ENCODE measurements at places on chromosomes 12 and 14.

DNA sequence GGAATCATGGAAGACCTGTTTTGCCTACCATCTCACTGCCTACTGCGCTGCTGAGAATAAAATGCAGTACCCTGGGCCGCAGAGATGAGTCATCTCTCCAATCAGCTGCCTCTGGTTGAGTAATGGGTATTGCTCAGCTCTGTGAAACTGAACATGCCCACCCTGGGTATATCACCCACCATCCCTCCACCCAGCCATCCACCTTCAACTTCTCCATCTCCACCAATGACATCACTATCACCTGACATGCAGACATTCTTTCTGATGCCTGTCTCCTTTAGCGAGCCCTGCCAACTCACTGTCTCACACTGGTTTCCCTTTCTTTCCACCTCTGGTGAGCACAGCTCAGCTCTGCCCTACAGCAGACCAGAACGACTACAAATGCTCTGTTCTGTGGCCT lies 33.6 kb downstream of the E2F7 start:
- no peak for DNase-seq

GRCh38 chr12:82740129-82741000 lies 53.7 kb downstream of the TMTC2 start:
- DNase-seq = no peak

DNA sequence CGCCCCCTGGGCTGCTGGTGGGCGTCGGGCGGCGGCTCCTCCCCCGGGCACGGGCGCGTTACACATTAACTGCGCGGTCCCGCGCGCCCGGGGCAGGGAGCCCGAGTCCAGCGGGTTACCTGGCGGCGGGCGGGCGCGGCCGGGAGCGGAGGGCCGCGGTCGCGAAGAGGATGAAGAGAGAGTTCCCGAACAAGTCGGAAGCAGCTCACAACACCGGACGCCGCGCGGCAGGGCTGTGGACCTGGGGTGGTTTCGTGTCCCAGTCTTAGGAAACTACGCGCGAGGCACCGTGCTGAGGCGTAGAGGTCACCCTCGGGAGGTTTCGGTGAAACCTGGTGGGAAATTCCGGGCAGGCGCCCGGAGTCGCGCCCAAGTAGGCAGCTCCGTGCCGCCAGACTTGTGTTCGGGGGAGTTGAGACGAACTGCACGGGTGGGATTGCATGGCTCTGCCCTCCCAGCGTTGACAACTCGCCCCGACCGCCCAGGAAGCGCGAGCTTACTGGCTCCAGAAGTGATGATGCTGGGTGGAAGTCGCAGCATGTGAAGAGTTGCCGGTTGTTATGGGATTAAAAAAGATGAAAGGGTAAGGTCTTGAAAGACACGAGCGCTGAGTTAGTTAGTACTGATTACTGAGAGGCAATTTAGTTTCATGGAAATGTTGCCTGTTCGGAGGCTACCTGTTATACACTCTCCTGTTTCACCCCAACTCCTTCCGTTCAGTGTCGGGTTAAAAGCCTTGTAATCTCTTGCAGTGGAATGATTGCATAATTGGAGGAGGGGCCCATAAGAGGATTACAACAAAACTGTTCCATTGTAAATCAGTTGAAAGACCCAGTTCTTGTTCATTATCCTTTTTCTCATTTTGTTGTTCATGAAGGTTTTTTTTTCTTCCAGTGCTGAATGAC lies 879 bp downstream of the RAB3IP start:
- DNase-seq = peak; percentile 63

DNA sequence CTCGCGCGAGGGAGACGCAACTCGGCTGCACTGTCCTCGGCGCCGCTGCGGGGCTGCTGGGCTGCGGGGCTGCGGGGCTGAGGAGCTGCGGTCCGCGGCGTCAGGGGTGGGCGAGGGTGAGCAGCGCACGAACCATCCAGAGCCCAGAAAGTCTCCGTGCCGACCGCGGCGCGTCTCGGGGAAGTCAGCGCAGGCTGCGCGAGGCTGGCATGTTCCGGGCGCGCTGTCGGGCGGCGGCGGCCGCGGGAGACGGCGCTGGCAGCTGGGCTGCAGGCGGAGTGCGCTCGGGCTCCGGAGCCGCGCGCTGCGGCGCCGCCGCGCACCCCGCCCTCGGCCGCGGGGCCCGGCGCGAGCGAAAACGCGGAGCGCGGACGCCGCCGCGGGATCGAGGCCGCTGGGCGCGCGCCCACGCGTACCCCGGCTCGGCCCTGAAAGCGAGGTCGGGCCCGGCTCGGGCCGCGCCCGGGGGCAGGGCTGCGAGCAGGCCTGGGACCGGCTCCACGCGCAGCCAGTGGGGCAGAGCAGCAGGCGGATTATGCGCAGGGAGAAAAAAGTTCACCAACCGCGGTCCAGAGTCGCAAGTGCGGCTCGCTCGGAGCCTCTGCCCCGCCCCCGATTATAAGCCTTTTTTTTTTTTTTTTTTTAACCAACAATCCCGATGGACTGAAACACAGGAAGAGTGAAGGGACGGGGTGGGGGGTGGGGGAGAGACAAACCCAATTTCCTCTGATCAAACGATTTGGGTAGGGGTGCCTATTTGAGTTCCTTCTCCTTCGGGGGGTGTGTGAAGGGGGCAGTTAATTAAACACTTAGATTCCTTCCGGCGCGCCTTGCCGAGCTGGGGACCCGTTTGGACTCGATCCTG lies at the start of gene PRICKLE1:
PRICKLE1 (minus strand) TSS at position 282 of the 865 bp plus-strand sequence. CDS start 117,230 bp downstream, outside the sequence.
- DNase-seq = no peak

DNA sequence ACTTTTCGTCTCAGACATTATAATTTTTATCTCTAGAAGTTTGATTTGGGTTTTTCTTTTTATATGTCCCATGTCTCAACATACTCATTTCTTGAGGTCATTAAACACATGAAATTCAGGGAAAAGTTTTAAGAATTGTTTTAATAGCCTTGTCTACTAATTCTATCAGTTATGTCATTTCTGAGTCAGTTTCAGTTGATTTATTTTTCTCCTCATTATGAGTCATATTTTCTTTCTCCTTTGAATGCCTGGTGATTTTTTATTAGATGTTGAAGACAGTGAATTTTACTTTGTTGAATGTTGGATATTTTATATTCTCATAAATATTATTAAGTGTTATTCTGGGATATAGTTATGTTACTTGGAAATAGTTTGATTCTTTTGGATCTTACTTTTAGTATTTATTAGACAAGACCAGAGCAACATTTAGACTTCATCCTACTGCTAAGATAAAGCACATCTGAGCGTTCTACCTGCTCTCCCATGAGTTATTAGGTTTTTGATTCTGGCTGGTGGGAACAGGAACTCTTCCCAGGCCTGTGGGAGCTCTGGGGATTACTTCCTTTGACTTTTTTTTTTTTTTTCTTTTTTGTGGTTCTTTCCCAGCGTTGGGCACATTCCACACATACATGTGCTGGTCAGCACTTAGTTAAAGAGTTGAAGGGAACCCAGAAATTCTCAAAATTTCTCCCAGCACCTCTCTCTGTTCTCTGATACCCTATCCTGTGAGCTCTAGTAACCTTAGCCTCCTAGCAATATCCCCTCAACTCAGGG lies 1157.7 kb downstream of the BCL11B start:
- no peak for DNase-seq

DNA sequence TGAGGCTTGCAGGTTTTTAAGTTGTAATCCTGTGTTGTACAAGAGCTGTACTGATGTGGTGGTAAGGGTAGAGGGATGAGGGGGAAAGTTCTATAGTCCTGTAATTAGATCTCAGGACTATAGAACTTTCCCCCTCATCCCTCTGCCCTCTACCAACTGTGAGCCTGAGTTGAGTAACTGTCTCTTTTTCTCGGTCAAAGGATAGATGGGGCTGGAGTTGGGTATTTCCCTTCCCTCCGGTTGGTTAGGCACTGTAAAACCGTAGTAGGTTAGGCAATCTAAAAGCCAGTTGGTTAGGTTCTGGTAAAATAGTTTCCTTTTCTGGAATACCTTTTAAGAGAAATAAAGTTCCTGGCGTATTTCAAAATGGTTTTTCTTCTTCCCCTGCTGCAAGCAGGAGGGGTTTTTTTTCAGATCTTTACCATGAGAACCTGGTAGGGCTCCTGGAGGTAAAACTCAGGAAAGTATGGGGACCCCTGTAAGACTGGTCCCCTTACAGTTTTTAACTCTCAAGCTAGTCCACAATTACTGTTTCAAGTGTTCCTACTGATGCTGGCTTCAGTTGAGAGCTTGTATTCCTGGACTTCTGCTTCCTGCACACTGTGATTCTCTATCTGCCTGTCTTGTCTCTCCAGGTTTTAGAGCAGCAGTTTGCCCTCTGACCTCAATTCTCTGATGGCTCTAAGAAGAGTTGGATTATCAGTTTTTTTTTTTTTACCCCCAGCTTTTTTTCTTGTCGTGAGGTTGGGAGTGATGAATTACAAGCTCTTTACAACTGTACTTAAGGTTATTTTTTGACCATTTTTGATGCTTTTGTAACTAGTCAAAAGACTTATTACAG lies 58.7 kb downstream of the FUT8 start:
- no peak for DNase-seq

DNA sequence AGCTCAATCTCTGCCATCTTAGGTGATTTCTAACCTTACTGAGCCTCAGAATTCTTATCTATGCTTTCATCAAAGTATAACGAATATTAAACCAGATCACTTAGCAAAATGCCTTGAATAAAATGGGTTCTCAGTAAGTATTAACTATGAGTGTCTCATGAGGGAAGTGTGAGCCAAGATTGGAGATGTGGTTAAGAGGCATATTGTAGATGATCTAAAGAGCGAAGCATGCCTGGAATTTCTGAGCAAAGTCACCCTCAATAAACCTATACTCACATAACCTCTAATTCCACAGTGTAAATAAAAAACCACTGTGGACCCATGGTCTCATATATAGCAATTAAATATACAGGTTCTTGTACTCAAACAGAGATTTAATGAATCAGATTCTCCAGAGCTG lies 193.1 kb upstream of the FSCB start:
- no peak for DNase-seq

DNA sequence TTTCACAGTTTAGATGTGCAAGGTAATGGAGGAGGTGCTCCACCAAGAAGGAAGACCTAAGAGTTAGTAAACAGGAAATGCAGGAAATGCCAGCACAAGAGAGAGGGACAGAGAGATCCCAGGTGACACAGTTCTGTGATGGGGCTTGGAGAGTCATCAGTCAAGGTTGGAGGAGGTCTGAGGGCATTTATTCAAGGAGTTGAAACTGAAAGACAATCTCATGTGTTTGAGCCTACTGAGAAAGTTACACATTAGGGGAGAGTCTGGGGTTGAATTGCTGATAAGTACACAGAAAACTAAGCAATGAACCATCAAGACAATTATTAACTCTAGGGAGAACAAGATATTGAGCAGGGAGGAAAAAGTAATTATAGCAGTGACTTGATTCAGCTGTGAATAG lies 138.5 kb downstream of the ANO6 start:
- no peak for DNase-seq

GRCh38 chr12:76060111-76060510 lies 24.4 kb downstream of the NAP1L1 start:
- DNase-seq = no peak

DNA sequence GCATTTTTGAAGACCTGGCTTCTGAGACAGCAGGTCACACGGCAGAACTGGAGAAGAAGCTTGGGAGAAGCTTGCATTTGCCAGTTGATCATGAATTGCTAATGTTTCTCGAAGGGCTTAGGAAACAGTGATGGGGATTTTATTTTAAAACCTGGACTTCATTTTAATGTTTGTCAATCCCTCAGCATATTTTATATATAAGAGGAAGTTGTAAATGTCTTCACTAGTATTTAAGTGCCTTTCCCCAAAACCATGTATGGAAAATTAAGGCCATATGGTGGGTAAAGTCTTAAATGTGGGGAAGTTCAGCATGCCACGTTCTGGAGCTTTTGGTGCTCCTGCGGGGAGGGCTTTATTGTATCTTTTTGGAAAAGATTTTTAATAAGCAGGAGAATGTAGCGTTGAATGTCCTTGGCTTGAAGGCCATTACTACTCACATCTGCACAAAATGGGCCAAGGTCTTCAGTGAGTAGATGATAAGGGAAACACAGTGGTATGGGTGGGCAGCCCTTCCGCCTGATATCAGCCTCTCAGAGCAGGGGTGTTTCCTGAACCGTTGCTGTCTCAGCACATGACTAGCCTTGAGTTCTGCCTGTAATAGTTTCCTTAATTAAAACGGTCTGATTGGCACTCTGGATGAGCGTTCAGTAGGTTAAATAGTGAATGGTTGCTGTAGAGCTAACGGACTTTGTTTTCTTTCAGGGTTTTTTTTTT lies 511.4 kb downstream of the PCNX1 start:
- no peak for DNase-seq

GRCh38 chr12:7142056-7142644 lies 12.0 kb downstream of the CLSTN3 start:
- peak; percentile 13 for DNase-seq

- no peak for DNase-seq
These were observed 15.4 kb downstream of the TRIM9 start for GRCh38 chr14:51079489-51079888.

GRCh38 chr14:65566820-65567522 lies 154.4 kb downstream of the FUT8 start:
- no peak for DNase-seq

GRCh38 chr12:12432364-12432763 lies 75.5 kb downstream of the BORCS5 start:
- DNase-seq = no peak

GRCh38 chr12:117452112-117452511 lies 90.7 kb upstream of the NOS1 start:
- no peak for DNase-seq

GRCh38 chr14:106215229-106215628 lies 688.8 kb downstream of the TMEM121 start:
- DNase-seq = no peak

DNA sequence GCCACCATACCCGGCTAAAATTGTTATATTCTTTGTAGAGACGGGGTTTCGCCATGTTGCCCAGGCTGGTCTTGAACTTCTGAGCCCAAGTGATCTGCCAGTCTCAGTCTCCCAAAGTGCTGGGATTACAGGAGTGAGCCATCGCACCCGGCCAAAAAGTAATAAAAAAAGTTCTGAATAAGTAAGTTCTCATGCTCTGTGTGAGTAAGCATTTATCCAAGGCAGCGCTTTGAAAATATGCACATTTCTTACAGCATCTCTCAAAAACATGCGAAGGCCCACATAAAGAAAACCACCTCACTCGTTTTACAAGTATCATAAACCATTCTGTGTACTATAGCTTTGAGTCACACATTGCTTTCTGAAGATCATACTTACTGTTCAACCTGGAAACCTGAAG lies 8.6 kb downstream of the GIT2 start:
- no peak for DNase-seq

DNA sequence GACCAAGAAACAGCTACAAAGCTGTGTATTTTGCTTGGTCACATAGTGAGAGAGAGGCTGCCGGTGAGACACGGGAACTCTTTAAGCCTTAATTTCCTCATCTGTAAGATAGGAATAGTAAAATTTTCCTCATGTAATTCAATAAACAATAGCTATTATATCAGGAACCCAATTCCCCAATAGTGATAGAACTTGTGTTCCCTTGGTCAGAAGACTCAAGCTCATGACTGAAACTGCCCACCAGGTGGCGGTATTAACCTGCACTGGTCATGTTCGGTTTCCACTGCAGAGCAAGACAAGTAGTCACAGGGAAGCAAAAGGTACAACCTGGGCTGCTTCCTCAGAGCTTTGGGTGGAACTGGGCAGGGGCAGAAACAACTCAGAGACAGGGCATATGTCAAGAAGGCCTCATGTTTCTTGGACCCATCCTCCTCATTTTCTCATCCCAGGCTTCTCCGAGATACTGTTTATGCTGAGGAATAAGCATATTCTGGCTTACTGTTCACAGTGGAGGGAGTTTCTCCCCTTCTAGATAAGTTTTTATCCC lies 4.2 kb upstream of the AJUBA start:
- DNase-seq = peak; percentile 77

GRCh38 chr12:109289551-109289950 lies 19.5 kb downstream of the FOXN4 start:
- DNase-seq = no peak

All from CD8-positive, alpha-beta memory T cell (primary cell).